Activated effector memory CD4-positive, alpha-beta T cell treated with anti-CD3 and anti-CD28 coated beads, Interleukin-2, amount 50 U/mL, for 16 hours (primary cell): ENCODE measurements at places on chromosomes 5 and 9.

GRCh38 chr9:122348288-122348777 is 22.5 kb upstream of the PTGS1 start:
- DNase-seq, result no peak

DNA sequence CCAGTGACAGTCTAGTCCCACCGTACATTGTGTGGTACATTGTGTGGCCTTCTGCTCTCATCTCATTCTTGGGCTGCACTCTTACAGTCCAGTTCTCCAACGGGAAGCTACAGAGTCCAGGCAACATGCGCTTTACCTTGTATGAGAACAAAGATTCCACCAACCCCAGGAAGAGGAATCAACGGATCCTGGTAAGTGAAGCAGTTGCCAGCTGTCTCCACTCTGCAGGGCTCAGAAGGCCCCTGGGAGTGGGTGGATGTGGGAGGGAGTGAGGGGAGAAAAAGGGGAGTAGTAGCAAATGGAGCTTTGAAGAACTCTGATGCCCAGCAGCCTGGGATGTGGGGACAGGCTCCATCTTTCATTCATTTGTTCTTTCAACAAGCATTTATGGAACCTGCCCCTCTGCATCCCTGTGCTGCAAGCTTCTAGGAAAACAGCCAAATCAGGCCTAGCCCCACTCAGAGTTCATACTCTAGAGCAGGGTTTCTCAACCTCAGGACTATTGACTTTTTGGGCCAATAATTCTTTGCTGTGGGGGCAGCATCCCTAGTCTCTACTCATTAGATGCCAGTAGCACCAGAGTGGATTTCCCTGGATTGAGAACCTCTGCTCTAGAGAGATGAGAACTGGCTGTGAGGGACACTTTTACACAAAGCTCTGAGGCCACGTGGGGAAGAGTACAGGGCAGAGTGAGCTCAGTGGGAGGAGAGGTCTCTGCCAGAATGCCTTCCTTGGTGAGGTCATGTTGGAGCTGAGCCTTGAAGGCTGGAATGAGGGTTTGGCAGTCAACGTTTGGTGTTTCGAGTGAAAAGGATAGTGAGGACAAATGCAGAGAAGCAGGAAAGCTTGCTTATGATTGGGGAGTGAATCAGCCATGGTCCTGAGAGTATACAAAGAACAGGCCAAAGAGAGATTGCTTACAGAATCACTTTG is 1.1 kb downstream of the POLR1E start:
- DNase-seq, result no peak

DNA sequence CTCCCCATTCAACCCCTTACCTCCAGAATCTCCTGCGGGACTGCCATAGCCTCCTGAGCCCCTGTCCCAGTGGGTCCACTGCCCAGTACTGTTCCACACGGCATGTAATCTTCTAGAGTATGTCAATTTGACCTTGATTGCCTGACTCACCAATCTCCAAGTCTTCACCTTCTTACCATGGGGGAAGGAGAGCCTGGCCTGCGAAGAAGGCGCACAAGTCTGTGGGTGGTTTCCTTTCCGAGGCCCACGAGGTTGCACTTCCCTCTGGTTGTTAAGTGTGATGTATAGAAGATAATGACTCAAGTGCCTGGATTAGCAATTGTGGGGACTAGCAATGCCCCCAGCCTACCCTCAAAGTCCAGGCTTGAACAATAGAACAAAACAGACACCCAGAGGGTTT is 8.1 kb upstream of the TENT4A start:
- DNase-seq, result no peak

DNA sequence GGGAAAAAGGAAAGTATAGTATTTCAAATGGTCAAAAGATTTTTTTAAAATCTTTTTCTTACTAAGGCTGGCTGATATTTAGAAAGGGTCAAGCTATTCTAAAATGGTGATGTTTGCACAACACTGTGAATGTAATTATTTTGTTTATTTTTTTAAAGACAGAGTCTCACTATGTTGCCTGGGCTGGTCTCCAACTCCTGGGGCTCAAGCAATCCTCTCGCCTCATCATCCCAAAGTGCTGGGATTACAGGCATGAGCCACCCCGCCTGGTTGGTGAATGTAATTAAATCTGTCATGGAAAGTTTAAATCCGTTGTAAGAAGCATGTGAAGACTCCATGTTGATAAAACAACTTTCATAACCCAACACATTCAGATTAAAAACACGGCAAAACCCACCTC is 2.6 kb downstream of the UBTD2 start:
- no peak for DNase-seq

- no peak for DNase-seq
These were observed 392.3 kb upstream of the MEF2C start for GRCh38 chr5:89275066-89275855.

DNA sequence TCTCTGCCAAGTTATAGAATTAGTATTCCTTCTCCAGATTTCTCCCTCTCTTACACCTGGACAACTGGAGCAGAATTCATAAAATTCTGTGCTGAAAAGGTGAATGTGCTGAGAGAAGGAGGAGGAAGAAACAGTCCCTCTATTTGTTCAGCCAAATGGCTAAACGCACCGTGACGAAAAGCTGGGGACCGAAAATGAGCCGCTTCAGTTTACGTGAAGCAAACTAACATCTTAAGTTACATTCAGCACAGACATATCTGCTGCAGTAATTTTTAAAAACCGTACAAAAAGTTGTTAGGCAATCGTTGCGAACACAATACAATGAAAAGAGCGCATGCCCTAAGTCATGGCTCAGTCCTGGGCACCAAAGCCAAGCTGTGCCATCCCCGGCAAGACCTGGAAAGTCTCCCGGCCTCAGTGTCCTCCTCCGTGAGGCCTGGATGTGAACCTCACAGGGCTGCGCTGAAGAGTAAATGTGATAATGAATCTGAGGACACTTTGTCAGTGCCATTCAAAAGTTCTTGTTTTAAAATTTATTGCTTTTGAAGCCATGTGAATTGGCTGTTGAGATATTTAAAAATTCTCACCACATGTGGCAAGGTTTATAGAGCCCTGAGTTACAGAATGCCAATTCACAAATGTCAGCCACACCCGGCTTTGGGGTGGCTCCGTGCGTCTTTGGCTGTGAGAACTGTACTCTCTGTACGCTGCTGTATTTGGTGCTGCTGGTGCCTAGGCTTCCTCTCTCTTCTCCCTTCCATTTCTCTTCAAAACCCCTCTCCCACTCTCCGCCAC is 46.3 kb downstream of the FAM240B start:
- no peak for DNase-seq

- DNase-seq, result no peak
These were observed 250.6 kb upstream of the MAP3K1 start for GRCh38 chr5:56564541-56565282.

DNA sequence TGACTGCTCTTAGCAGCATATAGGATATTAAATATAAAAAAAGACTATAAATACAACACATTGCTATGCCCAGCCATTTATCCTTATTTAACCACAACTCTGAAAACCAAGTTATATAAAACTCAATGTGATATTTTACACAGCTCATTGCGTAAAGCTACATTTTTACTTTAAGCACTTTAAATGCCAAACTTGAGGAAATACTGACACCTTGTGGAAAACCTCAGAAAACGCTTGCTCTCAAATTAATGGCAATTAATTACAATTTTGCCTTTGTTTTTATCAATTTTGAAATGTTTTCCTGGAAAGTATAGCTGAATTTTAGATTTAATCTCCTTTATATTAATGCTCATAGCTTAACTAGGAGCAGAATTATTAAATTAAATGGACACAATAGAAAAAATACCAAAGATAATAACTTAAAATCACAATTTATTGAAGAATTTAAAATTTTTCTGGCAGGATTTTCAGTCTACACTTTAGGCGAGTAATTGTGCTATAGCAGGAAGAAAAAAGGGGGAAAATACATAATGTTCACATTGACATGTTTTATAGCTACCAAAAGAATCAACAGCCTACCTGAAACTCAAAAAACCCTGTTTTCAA is 25.2 kb upstream of the PLAC8L1 start:
- DNase-seq, result no peak

DNA sequence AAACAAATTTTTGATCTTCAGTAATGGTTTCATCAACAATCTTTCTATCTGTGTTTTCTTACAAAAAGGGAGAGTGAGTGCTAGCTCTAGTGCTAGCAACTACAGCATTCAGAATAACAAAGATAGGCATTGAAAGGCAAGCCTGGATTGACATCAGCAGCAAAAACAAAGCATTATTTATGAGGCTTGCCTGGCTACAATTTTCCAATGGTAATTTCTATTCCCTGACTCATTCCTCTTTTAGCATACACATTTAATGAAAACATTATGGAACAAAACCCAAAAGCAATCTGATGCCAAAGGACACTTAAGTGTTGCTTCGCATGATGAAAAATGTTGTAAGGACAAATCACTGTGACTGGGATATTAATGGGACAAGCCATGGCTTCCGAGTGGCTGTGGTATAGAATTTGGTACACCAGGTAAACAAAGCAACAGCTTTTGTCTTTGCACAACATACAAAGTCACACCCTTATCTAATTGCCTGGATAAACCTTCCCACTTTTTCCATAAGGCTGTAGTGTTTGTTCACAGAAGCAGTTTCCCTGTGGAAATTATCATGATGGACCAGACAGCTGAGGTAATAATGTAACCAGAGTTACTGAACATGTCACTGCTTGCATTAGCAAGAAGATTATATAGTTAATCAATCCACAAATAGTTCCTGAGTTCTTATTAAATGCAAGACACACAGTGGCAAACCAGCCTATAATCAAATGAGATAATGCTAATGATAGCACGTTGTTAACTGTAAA is 179.8 kb upstream of the EDIL3 start:
- DNase-seq, result no peak

GRCh38 chr5:153086486-153086885 is 404.0 kb upstream of the GRIA1 start:
- no peak for DNase-seq

DNA sequence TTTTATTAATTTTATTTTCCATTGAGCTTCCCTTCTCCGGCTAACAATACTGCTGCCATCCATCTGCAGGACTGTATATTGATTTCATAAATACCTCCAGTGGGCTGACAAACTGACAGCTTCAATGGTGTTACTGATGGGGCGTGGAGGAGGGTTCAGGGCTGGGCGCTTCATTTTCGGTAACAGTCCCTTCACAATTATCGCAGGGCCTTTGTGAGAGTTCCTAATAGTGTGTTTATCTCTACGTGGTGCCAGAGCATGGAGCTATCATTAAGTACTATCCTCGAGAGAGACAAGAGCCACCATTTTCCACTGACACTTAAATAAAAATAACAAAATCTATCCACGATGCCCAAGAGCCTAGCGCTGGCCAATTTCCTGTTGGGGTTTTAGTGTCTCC is 307.0 kb upstream of the PANK3 start:
- no peak for DNase-seq

GRCh38 chr9:121286973-121287741 is 19.2 kb downstream of the GSN start:
- DNase-seq, result peak; percentile 64

GRCh38 chr9:114518599-114519022 is 13.3 kb upstream of the WHRN start:
- DNase-seq, result no peak

DNA sequence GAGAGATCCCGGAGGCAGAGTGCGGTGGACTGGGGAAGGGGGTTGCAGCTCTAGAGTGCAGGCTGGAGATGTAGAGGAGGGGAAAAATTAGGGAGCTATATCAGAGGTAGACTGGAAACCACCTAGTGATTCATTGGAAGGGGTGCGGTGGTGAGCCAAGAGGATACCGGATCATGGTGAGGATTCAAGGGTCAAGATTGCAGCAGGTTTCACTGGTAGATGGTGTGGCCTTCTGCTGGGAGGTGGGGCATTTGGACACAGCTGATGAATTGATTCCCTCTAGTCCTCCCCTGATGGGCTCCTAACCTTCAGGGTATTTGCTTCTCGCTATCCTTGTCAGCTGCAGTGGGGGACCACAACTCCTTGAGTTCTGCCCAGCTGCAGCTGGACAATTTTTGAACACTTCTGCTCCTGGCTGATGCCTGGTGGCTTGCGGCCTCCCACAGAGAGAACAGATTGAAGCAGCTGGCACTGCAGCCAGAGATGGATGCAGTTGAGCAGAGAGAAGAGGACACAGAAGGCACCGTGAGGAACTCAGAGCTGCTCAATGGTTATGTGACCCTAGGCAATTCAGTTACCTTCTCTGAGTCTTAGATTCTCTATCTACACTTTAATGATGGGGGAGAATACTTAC is 134.4 kb upstream of the ABCA1 start:
- DNase-seq, result no peak

GRCh38 chr5:158064334-158065123 is 205.6 kb upstream of the CLINT1 start:
- no peak for DNase-seq

DNA sequence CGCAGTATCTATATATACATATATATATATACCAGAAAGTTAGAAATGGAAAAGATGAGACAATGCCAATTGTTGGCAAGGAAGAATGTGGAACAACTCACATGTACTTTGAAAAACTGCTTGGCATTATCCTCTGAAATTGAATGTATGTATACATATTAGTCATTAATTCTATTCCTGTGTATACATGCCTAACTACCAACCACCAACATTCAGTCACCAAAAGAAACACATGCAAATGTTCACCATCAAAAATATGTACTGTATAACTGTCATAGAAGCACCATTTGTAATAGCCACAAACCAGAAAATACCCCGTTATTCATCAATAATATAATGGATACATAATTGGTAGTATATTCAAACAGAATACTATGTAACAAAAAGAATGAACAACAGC is 330.2 kb upstream of the GRAMD2B start:
- DNase-seq, result no peak

- DNase-seq, result no peak
These were observed 247.6 kb downstream of the COX7C start for GRCh38 chr5:86865256-86865785.

- no peak for DNase-seq
These were observed 18.4 kb downstream of the ENG start for GRCh38 chr9:127835991-127836516.
